BJ (cell line): ENCODE measurements at places on chromosomes 6 and 20.

- no peak for DNase-seq
Measured at GRCh38 chr6:134168590-134169208, 116.3 kb upstream of the SLC2A12 start.

- DNase-seq: no peak
Measured at GRCh38 chr20:1353956-1354355, 25.0 kb upstream of the SDCBP2 start.

- no peak for DNase-seq
Measured at GRCh38 chr6:161921602-161922395, 647.9 kb upstream of the AGPAT4 start.

GRCh38 chr20:21395666-21396598, 1.4 kb downstream of the NKX2-4 start:
- DNase-seq: no peak

GRCh38 chr6:161038229-161039031, 46.9 kb downstream of the MAP3K4 start:
- peak; percentile 94 for DNase-seq

GRCh38 chr20:5789827-5790226, 39.6 kb downstream of the SHLD1 start:
- DNase-seq: no peak

- no peak for DNase-seq
Measured at GRCh38 chr20:62282877-62283503, 19.8 kb upstream of the ADRM1 start.

GRCh38 chr20:5080384-5080877, 39.3 kb downstream of the PCNA start:
- peak; percentile 19 for DNase-seq

GRCh38 chr6:15335385-15335784, 89.5 kb downstream of the JARID2 start:
- DNase-seq: no peak

DNA sequence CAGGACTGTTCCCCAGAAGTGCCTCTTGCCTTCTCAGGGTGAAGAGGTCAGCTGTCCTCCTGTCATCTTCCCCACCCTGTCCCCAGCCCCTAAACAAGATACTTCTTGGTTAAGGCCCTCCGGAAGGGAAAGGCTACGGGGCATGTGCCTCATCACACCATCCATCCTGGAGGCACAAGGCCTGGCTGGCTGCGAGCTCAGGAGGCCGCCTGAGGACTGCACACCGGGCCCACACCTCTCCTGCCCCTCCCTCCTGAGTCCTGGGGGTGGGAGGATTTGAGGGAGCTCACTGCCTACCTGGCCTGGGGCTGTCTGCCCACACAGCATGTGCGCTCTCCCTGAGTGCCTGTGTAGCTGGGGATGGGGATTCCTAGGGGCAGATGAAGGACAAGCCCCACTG, 9.8 kb downstream of the PI16 start:
- no peak for DNase-seq

DNA sequence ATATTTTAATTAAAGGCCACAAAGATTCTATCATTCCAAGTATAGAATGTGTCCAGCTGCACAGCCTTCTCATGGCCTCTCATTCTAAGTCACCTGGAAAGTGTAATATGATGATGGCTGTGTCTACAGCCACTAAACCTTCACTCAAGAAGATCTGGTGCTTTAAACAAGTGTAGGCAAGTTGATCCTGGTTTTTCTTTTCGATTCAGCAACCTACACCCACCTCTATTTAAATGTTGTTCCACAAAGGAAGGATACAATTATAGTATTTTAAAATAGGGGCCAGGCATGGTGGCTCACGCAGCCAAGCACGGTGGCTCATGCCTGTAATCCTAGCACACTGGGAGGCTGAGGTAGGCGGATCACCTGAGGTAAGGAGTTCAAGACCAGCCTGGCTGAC, 25.5 kb upstream of the DST start:
- no peak for DNase-seq

DNA sequence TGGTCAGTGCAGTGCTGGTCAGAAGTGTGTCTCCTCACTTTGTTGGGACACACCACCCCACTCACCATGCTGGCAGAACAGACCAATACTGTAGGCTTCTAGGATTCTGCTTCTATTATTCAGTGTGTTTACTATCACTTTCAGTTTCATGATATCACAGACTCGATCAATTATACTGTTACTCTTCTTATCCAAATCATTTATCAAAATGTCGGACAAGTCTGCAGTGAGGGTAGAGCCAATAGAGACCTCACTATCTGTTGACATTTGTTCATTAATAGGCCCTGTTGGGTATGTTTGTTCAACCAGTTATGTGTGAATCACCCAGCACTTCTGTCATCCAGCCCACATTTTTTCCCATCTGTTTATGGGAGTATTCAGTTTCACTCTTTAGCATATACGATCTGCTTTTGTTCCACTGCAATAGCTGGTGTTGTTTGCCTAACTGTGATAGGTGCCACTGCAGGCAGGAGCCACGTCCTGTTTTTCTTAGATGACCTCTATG, 140.1 kb downstream of the NRN1 start:
- peak; percentile 4 for DNase-seq

- DNase-seq: no peak
Measured at GRCh38 chr6:139534472-139535115, 160.1 kb upstream of the CITED2 start.

GRCh38 chr6:34115403-34115795, 30.5 kb downstream of the GRM4 start:
- no peak for DNase-seq

GRCh38 chr6:98644063-98644462, 190.3 kb upstream of the POU3F2 start:
- no peak for DNase-seq

- no peak for DNase-seq
Measured at GRCh38 chr20:60658681-60659080, 593.4 kb upstream of the CDH4 start.

- no peak for DNase-seq
Measured at GRCh38 chr6:167688123-167688522, 138.6 kb upstream of the AFDN start.

DNA sequence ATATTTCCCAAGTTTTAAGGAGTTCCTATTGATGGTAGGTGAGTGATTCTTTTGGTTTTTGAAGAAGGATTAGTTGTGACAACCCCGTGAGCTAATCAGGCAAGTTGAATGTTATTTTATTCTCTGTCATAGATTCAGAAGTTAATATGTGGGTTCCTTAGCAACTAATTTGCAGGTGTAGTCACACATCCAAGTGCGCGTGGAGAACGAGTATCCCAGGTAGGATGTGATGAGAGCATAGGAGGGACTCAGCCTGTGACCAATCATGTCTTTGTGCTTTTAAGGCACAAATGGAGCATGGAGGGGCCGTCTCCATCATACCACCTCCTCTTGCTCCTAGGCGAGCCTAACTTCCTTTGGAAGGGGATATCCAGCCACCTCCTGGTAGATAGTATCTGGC, 41.1 kb downstream of the PPP1R14C start:
- DNase-seq: no peak
